GM04503 (cell line): ENCODE measurements at places on chromosomes 1 and 21.

GRCh38 chr1:99579691-99580172, 66.2 kb upstream of the PALMD start:
- no peak for DNase-seq

DNA sequence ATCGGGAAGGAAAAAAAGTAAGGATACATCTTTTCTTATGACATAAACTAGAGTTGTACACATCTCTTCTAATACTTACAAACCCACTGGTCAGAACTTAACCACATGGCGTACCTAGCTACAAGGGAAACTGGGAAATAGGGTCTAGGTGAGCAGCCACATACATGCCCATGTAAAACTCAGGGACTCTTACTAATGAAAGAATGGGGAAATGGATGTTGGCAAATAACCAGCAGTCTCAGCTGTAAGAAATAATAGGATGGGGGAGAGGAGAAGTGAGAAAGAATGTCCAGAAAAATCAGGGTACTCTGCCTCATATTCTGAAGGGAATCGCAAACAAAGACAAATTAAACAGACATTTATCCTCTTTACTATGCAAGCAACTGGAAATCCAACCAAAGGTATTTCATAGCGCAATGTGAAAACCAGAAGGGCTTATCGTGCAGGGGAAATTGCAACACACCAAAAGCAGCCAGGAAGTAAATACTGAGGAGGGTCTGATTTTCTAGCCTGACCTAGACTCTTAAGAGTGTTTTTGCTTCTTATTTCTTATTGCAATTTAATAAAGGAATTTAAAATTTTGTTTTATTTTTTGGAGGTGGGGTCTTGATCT, 17.5 kb downstream of the GTF2B start:
- no peak for DNase-seq

DNA sequence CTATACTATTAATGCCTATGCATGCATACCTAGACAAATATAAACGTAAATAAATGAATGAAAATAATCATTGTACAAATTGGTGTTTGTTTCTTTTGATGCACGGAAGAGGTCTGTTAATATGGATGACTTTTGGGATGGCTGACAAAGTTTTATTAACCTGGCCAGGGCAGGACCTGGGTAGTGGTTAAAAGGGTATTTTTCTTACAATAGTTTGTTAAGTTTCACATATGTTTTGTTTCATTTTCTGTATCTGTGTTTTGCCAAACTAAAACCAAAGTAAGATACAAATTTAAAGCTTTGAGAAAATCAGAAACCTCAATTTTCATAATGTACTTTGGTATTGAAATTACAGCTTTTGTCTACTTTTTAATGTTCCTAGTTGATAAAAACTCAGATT, 222.7 kb upstream of the OLFM3 start:
- DNase-seq: no peak

DNA sequence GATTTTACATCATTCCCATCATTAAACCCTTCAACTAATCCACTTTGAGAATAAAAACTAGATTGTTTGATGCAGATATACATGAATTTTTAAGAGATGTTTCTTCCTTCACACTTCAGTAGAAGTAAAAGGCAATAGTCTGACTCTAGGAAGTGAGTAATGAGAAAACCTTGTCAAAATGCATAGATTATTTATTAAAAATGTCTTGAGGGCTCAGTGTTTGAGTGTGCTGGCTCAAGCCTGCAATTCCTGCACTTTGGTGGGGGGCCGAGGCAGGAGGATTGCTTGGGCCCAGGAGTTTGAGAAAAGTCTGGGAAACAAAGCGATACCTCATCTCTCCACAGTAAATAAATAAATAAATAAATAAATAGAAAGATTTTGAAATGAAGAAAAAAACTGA, 177.1 kb downstream of the NEGR1 start:
- no peak for DNase-seq

GRCh38 chr1:95407131-95407885, 173.3 kb downstream of the RWDD3 start:
- no peak for DNase-seq

GRCh38 chr1:4590756-4591155, 63.7 kb upstream of the AJAP1 start:
- DNase-seq: no peak

- no peak for DNase-seq
Observed at GRCh38 chr1:145963265-145964019, 933 bp downstream of the ANKRD34A start.

DNA sequence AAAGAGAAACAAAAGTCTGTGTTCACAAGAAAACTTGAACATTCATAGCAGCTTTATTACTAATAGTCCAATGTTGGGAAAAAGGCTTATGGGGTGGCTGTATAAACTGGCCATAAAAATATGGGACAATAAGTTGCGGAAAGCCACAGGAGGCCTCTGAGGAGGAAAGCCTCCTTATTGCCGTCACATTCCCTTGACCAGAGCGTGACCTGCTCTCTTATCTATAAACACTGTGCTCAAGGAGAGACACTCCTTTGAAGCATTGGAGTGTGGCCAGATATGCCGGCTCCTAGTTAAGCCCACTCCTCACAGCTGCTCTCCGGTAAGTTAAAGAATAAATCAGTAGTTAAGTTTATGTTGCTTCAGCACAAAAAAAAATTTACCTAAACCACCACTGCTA, 19.7 kb downstream of the OR6Y1 start:
- no peak for DNase-seq

GRCh38 chr1:101165532-101165931, 71.3 kb upstream of the S1PR1 start:
- no peak for DNase-seq

- peak; percentile 98 for DNase-seq
Observed at GRCh38 chr1:178238722-178239510, 145.0 kb downstream of the RASAL2 start.

DNA sequence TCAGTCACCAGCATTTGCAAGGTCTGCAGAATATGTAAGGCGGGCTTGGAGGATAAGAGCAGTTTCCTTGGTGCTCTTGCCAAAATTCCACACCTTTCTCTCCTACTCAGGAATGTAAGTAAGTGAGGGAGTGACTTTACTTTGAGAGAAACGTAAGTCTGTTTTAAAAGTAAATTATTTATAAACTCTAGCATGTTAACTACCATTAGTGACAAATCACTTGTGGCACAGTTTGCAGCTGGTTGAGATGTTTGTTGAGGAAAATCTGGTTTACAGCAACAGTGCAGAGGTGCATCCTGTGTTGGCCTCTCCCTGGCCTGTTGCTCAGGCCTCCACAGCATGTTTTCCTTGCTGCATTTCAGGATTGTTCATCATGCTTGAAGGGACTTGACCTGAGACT, 8.5 kb downstream of the CGN start:
- no peak for DNase-seq

DNA sequence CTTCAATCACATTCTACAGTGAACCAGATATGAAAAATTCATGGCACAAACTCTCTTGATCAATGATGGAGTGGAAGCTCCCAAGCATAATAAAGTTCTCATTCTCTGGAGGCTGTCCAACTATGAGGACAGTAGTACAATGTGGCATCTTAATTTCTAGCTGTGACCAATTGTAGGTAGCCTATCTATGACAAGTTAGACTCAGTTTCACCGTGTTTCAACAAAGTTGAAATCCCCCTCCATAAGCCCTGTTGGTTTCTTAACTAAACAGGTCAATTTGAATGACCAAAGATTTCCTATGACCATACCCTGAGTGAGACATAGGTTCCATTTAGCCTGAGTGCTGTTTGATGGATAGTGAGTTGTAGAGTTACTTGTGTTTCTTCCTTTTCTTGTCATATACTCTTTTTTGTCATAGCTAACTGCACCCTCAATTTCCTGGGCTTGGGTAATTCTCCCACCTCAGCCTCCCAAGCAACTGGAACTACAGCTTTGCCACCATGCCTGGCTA, 11.8 kb downstream of the PATJ start:
- DNase-seq: no peak

GRCh38 chr1:158087320-158087927, 93.3 kb upstream of the CD1D start:
- DNase-seq: no peak

GRCh38 chr1:114032271-114033215, 53.3 kb downstream of the OLFML3 start:
- DNase-seq: peak; percentile 51
